ENCODE measurements at places on chromosomes 16 and 17. TPM values are rescaled to one million over a fixed set of nuclear protein-coding genes. Genes with fewer than 3 reads are reported as not detected.

DNA sequence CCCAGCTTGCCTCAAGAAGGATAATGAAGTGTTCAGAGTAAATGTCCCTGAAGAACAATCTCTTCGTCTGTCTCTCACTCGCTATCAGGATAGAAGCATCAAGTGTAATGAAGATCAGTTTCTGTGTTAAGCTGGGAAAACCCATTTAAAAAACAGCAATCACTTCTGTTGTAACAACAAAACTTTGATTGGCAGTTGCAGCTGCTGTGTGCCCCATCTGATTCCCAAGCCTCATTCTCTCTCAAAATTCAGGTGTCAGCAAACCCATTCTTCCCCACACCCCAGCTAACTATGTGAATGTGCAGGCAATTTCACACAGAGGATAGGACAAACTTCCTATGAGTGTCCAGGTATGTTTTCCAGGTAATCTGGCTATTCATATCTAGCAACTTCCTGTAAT lies 2.4 kb upstream of the HNF1B start:
- DNase-seq = no peak

GRCh38 chr17:63181856-63182255 lies 215.8 kb downstream of the TANC2 start:
- DNase-seq = no peak

DNA sequence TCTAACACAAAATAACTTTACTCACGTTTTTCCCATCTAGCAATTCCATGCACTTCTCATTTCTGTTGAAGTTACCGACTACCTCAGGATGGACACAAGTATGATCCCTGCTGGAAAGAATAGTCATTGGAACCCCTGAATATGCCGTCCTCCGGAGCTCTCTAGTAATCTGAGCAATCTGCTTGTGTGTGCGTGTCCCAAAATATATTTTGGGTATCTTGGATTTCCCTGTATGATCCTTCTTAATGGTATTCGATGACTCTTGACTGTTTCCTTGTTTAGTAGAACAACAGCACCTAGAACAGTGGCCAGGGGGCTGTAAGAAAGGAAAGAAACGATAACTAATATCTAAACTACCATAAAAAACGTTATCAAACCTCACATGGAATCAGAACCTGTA lies 54.9 kb downstream of the BRIP1 start:
- DNase-seq = no peak

DNA sequence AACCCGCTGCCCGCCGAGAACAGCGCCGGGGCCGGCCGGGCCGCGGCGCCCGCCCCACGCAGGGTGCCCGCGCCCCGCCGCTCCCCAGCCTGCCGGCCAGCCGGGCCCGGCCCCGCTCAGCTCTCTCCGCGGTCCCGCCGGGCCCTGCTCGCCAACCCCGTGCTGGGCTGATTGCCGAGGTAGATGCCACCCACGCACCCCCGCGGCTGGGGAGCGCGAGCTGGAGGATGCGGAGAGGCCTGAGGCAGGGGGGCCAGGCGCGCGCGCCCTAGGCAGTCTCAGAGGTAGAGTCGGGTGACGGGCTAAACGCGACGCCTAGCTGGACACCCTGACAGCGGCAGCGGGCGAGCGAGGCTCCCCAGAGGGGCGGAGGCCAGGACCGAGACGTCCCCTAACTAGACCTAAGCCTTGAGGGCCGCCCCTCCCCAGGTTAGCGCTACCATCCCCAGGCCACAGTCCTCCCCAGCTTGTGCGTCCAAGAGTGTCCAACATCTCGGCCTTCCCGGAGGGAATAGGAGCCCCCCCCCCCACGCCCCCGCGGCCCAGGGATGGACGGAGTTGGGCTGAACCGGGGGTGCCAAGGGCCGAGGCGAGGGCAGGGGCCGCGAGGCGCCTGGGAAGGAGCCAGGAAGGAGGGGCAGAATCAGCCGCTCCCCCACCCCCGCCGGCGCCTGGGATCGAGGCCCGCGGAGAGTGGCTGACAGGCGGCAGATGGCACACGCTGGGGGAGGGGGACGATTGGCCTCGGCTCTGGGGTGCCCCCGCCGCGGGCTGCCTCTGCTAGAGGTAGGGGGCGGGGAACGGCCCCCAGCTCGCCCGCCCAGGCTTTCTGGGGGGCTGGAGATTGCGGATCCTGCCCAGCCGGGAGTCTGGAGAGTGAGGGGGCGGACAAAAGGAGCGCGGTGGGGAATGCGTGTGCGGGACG lies 2.5 kb upstream of the ZNF423 start:
- DNase-seq = peak; percentile 19

TMEM238L gene
- not detected for polyA plus RNA-seq

GRCh38 chr16:17334096-17334495 lies 136.7 kb downstream of the XYLT1 start:
- no peak for DNase-seq

AOC2 gene
- polyA plus RNA-seq = 0.88 TPM

SHISA9 gene
- not detected for polyA plus RNA-seq

GRCh38 chr17:607361-608147 lies 107.1 kb downstream of the VPS53 start:
- no peak for DNase-seq

DNA sequence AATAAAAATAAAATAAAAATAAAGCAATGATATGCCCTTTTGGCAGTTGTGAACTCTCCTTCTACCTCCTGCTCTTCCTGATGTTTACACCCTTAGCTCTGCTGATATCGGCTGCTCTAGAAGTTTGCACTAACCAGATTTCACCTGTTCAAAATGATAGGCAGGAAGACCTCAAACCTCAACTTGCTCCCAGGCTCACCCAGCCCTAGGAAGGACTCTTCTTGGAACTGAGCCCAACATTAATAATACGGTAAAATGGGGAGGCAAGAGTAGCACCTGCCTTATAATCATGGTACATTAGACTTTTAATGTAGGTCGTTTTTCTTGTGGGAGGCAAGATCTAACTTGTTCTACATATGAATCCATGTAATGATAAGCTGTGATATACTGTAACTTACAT lies 61.2 kb upstream of the MED13 start:
- DNase-seq = peak; percentile 23

- DNase-seq = peak; percentile 91
Observed at GRCh38 chr17:74923538-74924249, 379 bp upstream of the OTOP2 start.

- no peak for DNase-seq
Observed at GRCh38 chr17:82844796-82845162, 5.0 kb upstream of the ZNF750 start.

GRCh38 chr17:14997290-14997689 lies 267.8 kb downstream of the PMP22 start:
- DNase-seq = no peak

- no peak for DNase-seq
Observed at GRCh38 chr16:89371386-89371785, 119.0 kb downstream of the ANKRD11 start.

PRR15L gene
- not detected for polyA plus RNA-seq

- peak; percentile 65 for DNase-seq
Observed at GRCh38 chr16:57045694-57046381, 46.5 kb upstream of the CPNE2 start.

DNA sequence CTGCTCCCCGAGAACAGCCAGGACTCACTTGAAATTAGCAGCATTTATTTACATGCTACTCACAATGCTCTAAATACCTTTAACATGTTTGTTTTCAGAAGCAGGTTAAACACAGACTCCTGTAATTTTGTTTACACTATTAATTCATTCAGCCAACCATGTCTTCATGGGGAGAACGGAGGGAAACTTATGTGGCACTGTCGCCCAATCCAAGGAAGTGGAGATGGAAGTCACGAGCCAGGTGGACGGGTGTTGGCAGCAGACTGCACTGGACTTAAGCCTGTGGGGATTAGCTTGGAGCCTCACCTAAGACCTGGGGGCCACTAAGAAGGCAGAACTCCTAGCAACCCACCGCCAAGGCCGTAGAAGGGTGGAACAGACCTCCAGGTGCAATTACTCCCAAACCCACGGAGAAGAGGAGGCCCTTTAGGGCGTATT lies 8.8 kb upstream of the GFAP start:
- DNase-seq = no peak

DNA sequence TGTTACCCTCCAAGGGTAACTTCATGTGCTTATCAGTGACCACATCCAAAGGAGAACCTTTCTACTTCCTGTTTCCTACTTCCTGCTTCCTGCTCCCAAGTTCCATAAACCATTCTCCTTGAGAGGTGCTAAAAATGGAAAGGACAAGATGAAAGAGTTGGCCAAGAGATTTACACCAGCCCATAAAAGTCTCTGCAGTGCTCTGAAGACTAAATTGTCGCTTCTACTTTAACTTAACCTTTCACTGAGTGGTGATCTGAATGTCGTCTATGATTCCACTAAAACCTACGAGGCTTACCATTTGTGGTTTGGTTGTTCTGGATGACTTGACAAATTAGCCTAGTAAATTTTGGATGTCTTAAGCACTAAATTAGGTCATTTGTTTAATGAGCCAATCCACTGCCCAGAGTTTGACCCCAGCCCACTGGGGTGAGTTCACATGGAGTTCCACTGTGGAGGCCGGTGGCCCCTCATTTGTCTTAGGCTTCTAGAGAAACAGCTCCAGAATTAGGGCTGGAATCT lies 333.1 kb downstream of the FOXL1 start:
- DNase-seq = no peak

DNA sequence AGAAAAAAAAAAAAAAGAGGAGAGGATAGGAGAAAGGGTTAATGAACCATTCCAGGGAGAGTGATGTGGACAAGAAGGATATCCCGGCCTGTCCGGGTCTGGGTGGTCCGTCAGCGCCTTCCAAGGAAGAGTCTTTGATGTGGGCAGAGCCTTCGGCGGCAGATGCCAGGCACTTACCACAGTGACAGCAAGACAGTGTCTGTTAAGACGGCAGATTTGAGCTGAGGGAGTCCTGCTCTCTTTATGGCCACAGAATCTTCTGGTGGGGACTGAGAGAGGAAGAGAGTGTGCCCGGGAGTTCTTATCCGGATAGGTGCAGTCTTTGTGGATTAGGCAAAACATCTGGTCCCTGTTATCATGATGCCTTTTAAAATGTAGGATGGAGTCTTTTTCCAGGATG lies 95.2 kb downstream of the ZDHHC7 start:
- DNase-seq = no peak

DNA sequence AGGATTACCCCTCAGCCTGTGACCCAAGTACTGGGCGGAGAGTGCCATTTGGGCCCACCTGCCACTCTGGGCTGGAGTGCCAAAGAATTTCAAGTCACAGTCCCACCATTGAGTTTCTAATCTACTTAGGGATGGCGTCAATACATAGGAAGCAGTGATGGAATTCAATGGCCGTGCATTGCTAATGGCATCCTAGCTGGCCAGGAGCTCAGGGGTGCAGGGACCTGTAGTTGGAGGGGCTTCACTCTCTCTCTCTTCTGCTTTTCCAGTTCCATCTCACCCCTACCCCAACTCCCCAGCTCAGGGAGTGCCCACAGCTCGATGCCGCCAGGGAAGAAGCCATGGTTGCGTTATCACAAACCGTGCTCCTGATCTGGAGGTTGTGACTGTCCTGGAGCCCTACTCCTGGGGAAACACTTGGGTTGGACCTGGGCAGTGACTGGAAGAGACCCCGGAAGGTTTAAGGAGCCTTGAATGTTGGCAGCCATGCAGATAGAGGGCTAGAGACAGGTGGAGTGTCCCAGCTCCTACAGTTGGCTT lies 2.4 kb downstream of the MMP15 start:
- DNase-seq = no peak

PRSS8 gene
- 3.1 TPM for polyA plus RNA-seq

KCNJ2 gene
- not detected for polyA plus RNA-seq

DNA sequence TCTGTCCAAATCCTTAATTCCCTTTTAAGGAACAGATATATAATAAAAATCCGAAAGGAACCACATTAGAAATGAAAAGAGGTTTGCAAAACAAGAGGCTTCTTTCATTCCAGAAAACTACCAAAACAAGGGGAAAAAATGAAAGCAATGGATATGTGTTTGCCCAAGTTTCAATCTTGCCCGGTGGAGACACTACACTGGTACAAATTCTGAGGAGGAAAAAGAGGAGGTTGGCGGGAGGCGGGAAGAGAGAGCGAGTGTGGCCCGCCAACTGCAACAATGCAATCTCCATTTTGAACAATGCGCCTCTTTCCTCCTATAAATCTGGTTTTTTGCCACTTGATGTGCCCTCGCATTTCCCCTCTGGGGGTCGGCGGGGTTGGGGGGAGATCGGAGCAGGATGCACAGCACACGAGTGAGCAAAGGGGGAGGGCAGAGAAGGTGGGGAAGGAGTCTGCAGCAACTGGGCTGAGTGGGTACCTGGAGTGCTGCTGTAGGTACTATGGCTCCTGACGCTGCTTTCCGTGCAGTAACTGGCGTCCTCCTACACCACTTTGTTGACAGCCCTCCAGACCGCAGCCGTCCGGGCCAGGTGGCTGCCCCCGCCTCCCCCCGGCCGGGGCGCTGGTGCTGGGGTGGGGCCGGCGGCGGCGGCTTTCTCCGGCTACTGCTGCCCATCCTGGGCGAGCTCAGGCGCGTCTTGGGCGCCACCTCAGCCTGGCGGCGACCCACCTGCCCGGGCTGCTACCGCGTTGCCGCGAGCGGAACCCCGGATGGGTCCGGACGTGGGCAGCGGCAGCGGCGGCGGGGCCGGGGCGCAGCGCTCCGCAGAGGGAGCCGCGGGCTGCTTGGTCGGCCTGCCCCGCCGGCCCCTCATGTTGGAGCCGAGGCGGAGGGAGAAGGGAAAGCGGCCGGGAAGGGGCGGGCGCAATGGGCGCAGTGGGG lies 93.8 kb upstream of the PLEKHM1 start:
- DNase-seq = peak; percentile 73

WIPI1 gene
- 23.5 TPM for polyA plus RNA-seq

TPSAB1 gene
- polyA plus RNA-seq = not detected

DNA sequence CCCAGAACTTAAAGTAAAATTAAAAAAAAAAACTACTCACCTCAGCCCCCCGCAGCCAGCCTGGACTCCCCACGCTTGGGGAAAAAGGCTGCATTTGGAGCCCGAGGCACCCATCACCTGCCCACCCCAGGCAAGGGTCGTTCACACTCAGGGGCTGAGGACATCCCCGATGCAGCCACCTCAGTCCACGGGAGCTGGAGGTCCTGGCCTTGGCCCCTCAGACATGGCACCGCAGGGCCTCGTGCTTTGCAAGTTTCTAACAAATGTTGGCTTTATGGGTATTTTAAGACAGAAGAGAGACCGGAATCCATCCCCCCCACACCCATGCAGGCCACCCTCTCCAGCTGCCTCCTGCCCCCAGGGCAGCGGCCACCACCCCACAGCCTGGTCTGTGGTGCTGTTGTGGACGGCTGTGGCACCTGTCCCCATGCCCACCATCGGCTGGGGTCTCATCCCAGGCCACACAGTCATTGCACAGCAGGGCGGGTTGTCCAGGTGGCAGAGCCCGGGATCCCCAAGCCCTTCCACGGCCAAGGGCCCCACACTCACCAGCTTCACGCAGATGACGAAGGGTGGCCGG lies 116.4 kb upstream of the ZNF750 start:
- no peak for DNase-seq

DNA sequence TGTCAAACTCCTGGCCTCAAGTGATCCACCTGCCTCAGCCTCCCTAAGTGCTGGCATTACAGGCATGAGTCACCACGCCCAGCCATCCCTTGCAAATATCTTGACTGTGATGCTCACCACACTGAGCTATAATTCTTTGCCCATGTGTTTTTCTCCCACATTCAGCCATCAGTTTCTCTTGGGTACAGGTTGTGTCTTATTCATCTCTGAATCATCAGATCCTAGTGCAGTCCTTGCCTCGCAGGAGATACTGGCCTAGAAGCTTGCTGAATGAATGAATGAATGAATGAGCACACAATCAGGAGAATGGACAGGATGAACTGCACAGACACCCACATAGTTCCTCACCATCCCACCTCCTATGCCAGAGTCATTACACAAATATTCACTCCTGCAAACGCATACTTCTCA lies 24.4 kb upstream of the ETV4 start:
- DNase-seq = no peak

TP53TG3F gene
- polyA plus RNA-seq = 1.3 TPM

GRCh38 chr16:59249011-59249410 lies 514.9 kb upstream of the GOT2 start:
- no peak for DNase-seq

NPIPA2 gene
- polyA plus RNA-seq = 3.9 TPM

- no peak for DNase-seq
Observed at GRCh38 chr17:73325527-73325842, 13.7 kb upstream of the CDC42EP4 start.
